ENCODE measurements at places on chromosomes 11 and 22.

DNA sequence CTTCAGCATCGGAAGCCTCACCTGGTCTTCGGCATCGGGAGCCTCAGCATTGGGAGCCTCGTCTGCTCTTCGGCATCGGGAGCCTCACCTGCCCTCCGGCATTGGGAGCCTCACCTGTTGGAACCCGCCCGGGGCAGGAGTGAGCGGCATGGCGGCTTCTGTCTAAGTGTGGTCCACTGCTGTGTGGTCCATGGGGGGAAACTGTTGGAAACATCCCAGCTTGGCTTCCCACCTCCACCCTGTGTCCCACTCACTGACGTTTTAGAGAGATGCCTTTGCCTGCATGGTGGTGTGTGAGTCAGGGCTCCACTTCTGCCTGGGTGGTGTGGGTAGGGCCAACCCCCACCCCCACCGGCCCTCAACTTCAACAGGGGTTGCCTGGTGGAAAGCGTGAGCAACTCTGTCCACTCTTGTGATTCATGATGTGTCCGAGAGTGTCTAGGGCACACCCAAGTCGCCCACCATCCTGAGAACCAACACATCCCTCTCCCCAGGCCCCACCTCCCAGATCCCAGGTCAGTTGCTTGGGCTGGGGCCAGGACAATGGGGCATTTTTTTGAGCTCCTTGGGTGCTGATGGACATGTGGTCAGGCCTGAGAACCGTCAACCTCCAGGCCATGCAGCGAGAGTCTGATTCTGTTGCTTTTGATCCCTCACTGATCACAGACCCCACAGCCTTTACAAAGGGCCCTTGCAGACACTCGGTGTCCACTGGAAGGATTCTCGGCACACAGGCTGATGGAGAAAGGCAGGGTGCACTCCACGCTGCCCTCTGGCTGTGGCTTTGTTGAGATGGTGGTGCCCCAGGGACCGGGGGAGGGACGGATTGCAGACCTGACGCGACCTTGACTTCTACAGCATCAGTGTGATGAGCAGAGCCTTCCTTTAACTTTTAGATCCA is 406.7 kb downstream of the TBC1D22A start:
- DNase-seq: no peak

DNA sequence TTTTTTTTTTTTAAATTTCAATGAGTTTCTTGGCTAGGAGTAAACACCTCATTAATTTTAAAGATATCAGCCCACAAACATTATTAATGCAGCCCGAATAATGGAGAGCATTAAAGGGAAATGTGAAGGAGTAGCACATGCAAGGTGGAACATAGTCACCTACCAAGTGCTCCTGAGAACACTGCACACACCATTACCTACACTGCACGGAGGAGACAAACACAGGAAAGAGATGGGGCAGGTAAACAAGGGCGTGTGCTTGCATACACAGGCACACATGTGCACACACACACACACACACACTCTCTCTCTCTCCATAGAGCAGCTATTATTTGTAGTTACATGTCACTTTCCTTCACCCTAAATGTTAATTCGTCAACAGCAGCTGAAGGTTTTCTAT is 30.2 kb downstream of the HTR3B start:
- no peak for DNase-seq

- DNase-seq: no peak
Observed at GRCh38 chr11:64814712-64815187, 4.4 kb upstream of the MEN1 start.

DNA sequence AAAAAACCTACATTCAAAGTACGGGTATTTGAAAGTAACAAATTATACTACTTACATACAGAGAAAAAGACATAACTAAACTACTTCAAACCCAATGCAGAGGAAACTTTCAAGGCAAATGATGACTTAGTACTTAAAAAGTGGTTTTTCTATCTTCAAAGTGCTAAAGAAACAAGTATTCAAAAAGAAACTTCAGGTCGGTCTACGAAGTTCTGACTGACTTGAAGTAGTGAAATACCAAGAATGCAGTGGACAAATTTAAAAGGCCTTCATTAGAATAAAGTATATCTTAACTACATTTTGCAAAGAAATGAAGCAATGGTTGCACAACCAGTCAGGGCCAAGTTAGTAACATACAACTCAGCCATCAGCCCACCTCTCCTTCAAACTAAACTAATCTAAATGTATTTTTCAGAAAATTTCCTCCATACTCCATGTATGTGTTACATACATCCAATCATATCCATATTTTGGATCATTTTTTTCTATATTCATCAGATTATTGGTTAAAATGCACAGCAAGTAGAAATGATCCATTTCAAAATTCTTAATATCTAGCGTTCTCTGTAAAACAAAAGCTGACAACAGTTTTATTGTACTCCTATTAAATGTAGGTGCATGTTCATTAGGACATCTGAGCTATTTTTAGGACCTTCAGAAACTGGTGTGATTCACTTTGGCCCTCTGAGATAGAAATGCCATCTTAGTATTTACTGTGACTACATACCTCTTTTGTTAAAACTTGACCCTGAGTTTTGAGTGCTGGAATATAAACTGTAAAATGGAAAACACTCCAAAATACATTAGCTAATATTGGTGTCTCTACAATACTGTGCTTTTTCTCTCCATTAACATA is 49.9 kb downstream of the BIRC2 start:
- no peak for DNase-seq

GRCh38 chr11:18836417-18836816 is 44.8 kb upstream of the PTPN5 start:
- no peak for DNase-seq

DNA sequence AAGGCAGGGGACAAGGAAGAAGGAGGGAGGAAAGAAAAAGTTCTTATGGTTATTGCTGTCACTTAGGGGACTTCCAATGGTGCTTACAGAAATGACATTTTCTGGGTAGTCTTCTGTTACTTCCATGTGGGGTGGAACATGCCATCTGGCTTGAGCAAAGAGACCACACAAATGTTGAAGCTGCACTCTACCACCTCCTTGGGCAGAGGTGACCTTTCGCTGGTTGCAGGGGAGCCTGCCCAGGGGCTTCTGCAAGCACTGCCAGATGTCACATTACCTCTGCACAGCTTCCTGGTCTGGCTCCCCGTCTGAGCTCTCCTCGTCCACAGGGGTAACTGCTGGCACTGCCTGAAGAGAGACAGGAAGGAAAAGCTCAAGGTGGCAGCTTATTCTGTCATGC is 32.6 kb upstream of the APOA1 start:
- no peak for DNase-seq

DNA sequence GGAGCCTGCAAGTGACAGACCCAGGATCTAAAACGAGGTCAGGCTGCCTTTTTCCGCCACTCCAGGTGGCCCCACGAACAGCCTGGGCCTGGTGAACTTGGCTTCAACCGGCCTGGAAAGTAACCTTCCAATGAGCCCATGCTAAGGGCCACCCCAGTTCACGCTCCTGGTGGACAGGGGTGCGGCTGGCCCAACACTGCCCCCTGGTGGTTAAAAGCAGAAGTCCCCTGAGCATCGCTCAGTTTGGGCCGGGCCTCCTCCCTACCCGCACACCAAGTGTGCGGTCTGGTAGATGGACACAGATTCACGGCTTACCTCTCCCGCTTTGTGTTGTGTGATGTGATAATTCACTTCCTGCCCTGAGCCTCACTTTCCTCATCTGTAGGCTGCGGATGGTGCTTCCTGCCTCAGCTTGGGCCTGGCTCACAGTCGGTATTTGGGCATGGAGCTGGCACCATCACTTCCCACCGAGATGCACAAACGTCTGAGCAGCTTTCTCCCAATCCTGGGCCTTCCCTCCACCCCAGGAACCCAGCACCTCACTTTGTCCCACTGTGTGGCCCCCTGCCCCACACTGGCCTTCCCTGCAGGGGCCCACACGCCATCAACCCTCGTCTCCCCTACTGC is 13.7 kb upstream of the SEC14L3 start:
- peak; percentile 57 for DNase-seq

DNA sequence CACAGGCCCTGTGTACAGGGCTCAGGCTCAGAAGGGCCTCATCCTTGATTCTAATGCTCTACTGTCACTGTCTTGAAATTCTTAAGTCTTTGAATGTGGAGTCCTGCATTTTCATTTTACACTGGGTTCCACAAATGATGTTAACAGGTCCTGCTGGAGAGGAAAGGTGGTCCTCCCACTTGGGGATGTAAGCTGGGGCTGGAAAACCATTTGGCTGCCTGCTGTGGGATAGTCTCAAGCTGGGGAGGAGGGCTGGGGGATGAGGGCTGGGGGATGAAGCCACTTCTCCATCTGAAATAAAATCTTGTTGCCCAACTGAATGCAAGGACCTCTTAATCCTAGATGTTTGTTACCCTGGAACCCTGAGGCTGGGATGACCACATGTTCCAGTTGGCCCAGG is 423.0 kb downstream of the TENM4 start:
- DNase-seq: no peak

- DNase-seq: peak; percentile 8
Observed at GRCh38 chr11:108160970-108161566, 39.7 kb downstream of the ACAT1 start.

GRCh38 chr11:104995001-104995408 is 26.6 kb upstream of the CASP4 start:
- no peak for DNase-seq

- no peak for DNase-seq
Observed at GRCh38 chr11:105592035-105592434, 17.8 kb upstream of the GRIA4 start.

GRCh38 chr22:30781271-30781875 is 86.7 kb downstream of the OSBP2 start:
- DNase-seq: no peak

GRCh38 chr11:132559331-132560036 is 972.8 kb downstream of the OPCML start:
- no peak for DNase-seq

- DNase-seq: peak; percentile 51
Observed at GRCh38 chr11:86292912-86293616, 9.0 kb upstream of the HIKESHI start.

GRCh38 chr11:107961480-107961879 is 33.2 kb downstream of the RAB39A start:
- no peak for DNase-seq

DNA sequence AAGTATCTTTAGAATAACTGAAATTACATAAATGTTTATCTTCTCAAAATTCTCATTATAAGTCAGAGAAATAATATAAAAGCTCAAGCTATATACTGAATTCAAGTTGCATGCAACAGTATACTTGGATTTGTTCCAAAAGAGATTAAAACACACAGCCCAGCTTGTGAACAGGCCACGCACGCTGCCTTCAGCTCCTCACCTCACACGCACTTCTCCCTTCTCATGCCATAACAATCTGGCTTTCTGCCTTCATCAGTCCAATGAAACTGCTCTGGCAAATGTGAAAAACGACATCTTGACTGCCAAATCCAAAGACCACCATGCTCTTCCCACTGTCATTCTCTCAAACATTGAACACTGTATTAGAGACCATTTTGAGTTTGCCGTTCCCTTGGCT is 22.1 kb downstream of the ATP6V1E1 start:
- no peak for DNase-seq

GRCh38 chr22:24189249-24190158 is 8.2 kb downstream of the SUSD2 start:
- DNase-seq: no peak
